ENCODE measurements at places on chromosomes 4 and X.

- DNase-seq = no peak
These were observed 150.7 kb upstream of the SLC7A11 start for GRCh38 chr4:138392751-138393308.

- no peak for DNase-seq
These were observed 433.1 kb upstream of the FAM241A start for GRCh38 chr4:111712093-111712677.

DNA sequence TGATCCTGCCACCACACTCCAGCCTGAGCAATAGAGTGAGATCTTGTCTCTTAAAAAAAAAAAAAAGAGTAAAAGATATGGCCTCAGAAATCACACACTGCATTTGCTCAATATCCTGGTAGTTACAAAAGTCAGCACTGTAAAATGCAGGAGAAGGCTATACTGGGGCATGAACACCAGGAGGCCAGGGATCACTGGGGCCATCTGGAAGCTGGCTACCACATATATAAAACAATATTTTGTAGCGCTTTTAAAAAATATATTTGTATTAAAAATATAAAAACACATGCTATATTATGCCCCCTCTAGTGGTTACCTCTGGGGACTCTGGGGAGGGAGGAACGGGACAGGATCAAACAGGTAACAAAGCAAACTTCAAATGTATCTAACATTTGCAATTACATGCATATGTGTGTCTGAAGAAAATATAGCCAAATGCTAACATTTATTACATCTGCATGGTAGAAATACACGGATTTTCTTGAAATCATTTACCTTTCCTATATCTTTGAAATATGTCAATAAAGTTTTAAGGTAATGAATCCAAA, 4.0 kb downstream of the C4orf46 start:
- no peak for DNase-seq

GRCh38 chr4:108315694-108316093, 147.0 kb upstream of the LEF1 start:
- no peak for DNase-seq

DNA sequence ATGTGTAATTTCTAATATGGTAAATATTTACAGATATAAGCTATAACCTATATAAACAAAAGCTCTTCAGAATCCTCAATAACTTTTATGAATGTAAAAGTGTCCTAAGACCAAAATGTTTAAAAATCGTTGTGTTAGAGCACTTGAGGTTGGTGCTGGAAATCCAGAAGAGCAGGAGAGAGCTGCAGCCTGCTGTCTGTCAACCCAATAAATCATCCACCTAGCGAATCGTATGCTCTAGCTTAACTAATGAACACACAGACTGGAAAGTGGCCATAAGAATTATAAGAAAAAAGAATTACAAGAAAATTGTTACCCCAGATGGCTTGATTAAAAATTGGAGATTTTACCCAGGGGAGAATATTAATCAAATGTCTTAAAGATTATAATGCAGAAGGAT, 17.0 kb downstream of the CFAP97 start:
- no peak for DNase-seq

DNA sequence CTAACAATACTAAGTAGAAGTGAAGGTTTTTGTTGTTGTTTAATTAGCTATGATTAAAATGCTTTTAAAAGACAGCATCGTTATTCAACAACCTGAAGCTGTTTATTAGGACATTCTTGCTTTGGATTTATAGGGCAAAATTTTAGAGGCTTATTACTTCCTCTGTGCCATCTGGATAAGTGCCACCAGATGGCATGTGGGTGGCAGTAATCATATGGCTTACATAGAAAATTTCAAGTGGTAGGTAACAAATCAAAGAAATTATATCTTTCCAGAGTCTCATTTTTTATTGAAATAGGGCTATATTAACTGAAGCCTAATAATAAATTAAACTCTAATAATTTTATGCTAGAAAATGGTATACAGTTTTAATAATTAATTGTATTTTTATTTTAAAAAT, 83.3 kb upstream of the HTR2C start:
- DNase-seq = no peak

GRCh38 chr4:89300060-89300459, 7.5 kb downstream of the GPRIN3 start:
- no peak for DNase-seq

- DNase-seq = no peak
These were observed 3.1 kb upstream of the CSN3 start for GRCh38 chr4:70239131-70239883.

DNA sequence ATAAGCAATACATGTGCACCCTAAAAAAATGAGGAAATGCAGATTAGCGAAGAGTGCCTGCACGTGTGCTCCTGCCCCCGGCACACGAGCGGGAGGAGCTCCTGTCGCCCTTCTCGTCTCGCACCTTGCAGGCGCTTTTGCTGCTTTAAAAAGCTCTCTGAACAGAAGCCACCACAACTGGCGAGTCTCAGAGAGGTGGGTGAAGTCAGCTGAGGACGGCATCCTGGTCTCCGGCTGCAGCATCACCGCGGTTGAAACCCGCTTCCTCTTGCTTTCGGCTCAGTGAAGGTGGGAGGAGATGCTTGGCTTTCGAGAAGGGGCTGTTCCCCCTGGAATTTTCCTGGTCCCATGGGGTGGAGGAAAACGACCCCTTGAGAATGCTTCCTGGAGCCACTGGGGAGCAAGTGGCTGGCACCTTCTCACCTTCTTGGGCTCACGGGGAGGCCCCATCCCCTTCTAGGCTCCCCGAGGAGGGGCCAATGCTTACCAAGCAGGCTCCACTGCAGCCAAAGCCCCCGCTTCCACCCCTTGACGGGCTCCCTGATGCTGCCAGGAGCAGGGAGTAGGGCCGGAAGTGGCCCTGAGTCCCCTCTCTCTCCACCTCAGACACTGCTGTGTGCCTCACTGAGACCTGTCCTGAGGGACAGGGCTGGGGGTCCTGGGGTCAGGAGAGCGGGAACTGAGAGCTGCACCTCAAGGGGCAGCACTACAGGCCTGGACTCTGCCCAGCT, 29.2 kb upstream of the MXD4 start:
- DNase-seq = no peak

DNA sequence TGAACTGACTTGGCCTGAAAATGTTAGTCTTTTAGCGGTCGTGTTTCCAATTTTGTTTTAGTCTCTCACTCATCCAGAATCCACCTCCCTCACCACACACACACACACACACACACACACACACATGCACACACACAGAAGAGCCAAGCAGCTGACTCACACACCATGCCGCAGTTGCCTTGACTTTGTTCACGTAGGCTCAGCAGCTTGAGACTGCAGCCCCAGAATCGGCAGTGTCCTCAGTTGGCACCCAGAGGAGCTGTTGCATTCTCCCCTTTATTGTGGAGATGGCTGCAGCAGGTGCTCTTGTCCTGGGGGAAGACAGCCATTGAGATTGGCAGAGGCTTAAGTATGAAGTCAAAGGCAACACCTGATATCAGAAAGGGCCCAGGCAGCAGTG, 20.9 kb upstream of the XPNPEP2 start:
- DNase-seq = no peak

- DNase-seq = no peak
These were observed 55.0 kb downstream of the MRPL1 start for GRCh38 chr4:77917601-77918000.

DNA sequence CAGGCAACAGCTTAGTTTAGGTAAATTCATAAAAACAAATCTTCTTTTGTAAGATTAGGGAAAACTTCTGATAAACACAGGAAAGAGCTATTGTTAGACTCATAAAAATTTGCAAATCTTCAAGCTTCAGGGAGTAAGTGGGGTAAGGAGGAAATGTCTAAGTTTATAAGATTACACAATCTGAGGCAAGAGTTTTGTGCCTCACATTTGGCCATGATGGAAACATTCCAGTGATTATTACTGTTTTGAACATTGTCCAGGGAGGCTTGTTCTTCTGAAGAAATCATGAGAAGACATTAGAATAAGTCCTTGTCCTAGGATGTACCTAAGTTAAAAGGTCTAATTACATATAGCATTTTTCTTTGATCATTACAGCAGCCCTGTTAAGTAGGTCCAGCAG, 72.8 kb downstream of the MAOB start:
- no peak for DNase-seq

- DNase-seq = no peak
These were observed 24.5 kb upstream of the RNF212 start for GRCh38 chr4:1137850-1138249.

DNA sequence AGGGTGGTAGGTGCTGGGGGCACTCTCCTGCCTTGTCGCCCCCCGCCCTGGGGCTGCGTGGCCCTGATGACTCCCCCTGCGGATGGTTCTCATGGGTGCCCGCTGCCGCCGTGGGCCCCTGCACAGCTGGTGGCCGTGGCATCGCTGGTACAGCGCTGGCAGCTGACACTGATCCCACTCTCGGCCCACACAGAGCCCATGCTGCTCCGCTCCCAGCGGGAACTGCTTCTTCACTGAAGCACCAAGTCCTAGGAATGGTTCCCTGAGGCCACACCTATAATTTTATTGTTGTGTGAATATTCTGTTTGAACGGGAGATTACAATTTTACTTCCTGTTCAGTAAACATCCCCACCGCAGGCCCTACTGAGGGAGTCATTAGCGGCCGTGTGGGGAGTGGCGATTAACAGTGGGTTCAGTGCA, 138.6 kb upstream of the NKX1-1 start:
- no peak for DNase-seq

DNA sequence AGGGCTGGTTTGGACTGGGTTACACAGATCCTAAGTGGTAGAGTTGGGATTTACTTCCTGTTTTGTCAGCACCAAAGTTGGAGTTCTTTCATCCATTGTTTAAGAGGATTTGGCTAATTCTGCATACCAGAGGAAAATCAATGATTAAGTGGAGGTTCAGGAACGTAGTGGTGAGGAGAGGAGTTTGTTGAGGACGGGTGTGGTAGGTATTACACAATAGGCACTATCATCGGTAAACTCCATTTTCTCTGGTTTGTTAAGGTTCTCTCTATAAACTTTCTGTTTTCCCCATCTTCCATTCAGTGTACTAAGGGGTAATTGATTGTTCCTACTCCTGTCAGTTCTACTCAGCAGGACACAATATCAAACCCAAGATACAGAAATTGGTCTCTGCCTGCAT, 107.5 kb upstream of the VCX2 start:
- no peak for DNase-seq

DNA sequence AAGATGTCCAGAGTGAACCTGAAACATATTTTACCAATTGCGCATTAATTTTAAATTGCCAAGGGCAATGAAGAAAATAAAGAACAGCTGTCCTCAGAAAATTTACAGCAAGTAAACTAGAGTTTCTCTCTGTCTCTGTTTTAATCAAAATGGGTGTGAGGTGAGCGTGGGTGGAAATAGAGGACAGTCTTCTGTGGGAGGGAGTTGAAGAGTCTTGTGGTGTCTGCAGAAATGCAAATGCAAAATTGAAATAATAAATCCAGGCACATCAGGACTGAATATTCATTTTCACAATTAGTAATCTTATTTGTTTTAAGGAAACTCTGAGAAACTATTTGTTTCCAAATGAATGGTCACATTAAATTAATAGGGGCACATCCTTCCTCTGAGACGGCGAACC, 192.0 kb downstream of the ARHGAP10 start:
- no peak for DNase-seq

DNA sequence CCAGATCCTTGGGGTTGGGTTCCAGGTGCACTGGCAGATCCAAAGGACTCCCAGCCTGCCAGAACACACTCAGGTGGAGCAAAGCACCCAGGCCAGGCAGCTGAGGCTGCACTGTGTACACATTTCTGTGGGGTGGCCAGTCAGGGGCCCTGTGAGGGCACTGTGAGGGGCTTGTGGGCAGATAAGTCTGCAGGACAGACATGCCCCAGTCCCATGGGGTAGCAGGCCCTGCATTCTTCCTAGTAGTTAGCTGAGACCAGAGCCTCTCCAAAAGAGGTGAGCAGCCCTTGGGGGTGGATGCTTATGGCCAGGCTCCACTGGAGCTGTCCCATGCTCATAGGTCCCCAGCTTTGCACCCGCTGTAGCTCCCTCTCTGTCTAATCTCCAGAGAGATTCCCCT, 7.6 kb downstream of the ETDB start:
- DNase-seq = no peak

- no peak for DNase-seq
These were observed 2.3 kb upstream of the CYTL1 start for GRCh38 chr4:5021546-5021945.

DNA sequence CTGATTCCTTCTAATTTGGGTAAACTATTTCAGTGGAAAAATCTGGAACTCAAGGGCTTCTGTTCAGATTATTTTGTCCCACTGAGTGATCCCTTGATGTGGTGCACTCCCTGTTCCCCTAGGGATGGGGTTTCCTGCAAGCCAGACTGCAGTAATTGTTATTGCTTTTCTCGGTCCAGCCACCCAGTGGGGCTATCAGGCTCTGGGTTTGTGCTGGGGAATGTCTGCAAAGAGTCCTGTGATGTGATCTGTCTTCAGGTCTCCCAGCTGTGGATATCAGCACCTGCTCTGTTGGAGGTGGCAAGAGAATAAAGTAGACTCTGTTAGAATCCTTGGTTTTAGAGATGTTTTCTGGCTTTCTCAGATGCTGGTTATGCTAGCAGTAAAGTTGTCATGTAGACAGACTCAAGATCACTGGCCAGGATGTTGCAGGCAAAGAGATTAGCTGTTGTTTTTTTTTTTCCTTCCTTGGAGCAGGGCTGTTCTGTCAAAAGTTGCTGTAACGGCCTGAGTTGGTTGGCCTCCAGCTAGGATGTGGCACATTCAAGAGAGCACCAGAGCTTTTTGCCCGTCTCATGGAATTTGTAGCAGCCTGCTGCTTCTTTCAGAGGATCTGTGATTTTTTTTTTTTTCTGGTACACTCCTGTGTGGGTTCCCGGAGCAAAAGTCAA, 1314.0 kb downstream of the PCDH19 start:
- no peak for DNase-seq
